Caudate nucleus (tissue), 63 donors: ENCODE measurements at places on chromosomes 4 and X.

GRCh38 chr4:179130122-179130714 is 1688.0 kb upstream of the AGA start:
- no peak for DNase-seq

- DNase-seq: no peak
These were observed 375.5 kb upstream of the MAGEB18 start for GRCh38 chrX:25762656-25763055.

DNA sequence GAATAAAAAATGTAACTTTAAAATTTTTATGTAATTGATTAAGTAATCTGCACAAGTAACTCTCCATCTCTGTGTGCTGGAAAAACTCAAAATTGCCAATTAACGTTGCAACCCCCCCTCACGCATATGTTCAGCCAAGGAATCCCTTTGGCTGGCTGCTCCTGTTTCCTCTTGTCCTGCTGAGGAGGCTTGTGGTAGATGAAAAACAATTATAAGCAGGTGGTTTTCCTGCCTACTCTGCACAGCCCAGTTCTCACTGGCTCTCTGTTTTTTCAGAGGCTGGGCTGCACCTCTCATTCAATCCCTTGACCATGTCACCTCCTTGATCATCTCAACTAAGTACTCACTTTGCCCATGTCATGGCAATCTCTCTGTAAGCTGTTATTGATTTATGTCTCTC is 1068.4 kb downstream of the ARAP2 start:
- DNase-seq: no peak

DNA sequence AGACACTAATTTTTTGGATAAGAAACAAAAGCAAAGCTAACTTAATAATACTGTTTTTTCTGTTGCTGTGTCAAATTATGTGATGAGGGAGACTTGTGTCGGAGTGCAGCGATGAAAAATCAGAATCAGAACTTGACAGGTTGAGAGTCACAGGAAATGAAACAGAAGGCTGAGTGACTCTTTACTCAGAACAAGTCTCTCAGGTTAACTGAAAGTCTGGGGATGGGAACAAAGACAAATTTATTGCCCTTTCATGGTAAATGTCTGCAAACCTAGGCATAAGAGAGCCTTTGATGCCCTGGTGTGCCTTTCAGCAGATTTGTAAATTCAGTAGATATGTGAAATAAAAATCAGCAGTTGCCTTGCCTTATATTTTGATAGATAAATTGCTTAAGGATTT is 96.0 kb downstream of the ADGRL3 start:
- no peak for DNase-seq

GRCh38 chr4:184007891-184008290 is 102.8 kb downstream of the STOX2 start:
- no peak for DNase-seq

DNA sequence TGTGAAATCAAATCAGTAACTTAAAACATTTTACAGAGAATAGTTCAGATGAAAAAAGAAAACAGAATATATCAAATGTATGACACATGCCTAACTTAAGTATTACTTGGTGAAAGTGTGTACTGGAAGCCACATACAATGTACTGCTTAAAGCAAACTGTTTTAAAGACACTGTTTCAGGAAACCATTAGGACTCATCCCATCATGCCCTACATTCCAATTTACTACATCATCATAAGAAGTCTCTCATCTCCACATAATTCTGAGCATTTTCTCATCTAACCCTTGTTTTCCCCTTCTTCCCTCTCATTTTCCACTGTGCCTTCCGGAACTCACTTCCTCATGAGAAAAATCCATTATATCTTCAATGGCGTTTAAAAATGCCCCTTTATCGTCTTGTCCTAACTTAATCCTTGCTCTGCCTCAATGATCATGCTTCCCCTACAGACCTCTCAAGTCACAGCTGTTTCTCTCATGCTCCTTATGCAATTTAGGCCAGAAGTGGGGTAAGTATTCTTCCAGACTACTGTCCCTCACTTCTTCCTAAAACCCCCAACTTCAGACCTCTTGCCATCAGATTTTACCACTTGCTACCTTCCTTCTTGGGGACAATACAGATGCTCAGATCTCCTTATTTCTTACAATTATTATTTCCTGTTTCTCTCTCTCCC is 26.8 kb upstream of the FGF5 start:
- DNase-seq: no peak

DNA sequence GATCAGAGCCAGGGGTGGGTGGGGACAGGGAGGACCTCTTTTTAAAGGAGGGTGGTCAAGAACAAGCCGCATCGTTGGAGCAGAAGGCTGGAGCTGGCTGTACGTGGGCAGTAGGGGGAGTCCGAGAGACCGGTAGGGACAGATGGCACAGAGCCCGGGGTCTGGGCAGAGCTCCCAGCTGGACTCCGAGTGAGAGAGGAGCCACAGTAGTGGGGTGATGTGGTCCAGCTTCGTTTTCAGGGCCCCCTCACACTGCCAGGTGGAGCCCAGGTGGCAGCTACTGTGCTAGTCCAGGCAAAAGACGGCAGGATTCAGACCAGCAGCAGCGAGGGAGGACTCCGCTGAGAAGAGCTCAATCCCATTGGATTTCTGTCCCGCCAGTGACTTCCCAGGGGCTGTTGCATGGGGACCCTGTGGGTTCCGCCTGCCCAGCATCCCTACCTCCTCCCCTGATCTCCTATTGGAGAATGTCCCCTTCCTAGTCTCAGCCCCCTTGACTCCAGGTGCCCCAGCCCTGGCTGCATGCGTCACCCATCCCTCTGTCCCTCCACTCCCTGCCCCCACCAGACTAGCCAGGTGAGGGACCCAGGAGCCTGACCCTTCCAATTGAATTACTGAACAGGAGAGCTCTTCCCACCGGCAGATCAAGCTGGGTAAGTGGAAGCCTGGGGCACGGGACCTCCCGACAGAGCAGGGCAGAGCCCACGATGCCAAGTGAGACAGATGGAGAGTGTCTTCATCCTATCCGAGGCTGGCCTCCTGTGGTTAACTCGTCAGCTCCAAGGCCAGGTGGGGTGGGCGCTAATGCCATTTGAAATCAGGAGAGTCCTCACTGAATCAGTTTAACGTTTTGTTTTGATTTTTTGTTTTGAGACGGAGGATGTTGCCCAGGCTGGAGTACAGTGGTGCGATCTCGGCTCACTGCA is 2.9 kb downstream of the ARHGAP4 start:
- peak; percentile 22 for DNase-seq

- DNase-seq: no peak
These were observed 6.2 kb downstream of the CHIC2 start for GRCh38 chr4:54058171-54058570.

DNA sequence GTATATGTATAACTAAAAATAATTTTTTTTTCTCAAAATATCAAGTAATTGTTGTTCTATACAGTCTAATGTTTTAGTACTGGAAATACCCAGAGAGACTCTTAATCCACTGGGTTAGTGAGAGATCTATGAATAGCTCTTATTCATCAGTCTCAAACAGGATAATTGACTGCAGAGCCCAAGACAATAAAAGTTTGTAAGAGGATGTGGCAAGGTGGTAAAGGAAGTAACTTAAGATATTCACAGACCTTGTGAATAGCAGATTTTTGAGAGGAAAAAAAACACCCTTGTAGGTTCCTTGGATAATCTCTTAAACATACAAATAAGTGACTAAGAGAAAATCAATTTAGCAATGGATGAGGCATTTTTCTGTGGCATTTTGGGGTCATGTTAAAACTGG is 210.9 kb upstream of the FAM241A start:
- no peak for DNase-seq

DNA sequence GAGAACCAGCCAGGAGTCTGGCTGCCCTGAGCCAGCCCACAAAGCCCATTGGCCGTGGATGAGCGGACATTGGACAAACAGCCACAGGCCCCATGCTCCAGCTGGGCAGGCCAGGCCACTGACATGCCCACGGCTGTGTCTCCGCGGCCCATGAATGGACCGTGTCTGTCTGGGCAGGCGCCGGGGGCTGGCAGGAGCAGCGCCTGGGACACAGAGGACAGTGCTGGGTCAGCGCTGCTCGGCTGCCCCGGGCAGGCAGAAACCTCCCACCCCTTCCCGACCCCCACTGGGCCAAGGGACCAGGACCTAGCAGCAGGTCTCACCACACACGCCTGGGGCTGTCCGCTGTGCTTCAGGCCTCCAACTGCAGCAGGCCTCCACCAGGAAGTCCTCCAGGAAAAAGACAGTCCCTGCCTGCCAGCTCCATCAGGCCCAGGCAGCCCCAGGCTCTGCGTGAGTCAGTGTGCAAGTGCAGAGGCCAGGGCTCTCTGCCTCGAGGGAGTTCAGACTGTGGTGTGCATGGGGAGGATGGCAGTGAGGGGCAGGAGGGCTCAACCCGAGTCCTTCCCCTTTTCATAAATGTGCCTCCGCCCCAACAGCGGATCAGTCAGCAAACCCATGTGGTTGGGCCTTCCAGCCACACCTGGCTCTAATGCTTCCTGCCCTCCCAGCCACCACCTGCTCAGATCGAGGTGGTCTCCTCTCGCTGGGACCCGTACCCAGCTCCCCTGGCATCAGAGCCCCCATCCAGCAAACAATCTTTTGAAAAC is 17.2 kb upstream of the FGFR3 start:
- no peak for DNase-seq

DNA sequence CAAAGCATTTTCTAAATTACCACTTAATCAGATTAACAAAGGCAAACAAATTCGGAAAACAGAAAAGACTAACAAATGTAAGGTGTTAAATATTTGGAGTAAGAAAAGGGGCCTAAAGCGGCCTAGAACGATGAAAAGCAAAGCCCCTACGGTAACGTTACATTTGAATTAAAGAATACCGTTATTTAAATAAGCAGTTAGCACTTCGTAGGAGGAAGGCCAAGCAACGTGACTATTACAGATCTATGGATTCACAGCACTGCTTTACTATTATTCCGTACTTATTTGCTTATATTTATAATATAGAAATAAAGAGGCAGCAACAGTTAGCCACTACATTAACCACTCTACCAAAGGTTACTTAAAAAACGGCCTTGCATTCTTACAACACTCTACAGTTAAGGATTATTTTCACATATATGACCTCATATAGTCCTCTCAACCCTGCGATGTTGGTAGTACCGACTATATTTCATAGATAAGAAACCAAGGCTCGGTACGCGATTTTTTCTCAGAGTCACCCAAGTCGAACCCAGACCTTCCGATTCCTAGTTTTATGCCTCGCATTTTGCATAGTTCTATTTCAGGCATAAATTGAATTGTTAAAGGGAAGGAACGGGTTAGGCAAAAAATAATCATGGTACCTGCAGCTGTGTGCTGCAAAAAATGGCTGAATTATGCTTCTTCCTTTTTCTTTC is 2.9 kb downstream of the KLHL15 start:
- no peak for DNase-seq

DNA sequence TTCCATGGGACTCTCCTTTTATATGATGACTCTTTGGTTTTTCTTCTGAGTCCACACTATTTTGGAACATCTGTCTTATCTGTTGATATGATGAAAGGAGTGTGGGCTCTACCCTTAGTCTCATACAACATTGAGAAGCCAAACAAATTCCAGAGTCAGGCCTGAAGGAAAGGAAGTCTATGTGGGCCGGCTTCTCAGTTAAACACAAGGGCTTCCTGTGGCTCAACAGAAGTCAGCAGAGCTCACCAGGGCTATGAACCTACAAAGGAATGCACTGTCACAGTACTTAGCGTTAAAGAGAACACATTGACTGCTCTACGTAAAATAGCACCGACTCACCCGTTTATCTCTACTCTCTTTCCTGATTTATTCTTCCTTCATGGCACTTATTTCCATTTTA is 641.0 kb upstream of the FRG1 start:
- no peak for DNase-seq

DNA sequence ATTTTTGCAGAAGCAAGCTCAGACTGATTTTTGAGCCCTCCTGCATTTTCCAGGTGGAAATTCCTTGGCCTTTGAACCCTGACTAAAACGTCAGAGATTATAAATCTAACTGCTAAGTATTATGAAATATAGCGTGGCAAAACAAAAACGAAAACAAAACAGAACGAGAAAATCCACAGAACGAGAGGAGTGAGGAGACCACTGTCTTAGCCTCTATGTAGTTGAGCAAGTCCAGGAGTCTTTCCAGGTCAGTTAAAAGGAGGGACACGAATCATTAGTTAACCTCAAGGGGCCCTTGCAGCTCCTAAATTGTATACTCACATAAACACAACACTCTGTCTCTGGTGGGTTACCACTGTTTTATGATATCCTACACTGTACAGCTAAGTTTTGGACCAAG is 80.2 kb downstream of the SYNPO2 start:
- DNase-seq: no peak

DNA sequence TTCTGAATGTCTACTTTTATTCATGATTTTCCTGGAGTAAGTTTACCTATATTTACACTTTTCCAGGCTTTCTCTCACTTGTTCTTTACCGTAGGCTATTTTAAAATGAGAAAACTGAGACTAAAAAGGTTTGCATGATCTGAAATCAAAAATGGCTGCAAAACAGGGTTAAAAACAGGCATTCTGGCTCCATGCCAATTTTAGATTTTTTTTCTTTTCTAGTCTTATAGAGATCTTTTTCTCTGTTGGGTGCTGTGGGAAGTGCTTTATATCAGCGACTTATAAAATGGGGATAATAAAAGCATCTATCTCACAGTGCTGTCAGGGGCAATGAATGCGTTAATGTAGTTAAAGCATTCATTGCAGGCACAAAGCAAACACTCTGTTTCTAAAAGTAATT is 294.8 kb downstream of the PACRGL start:
- no peak for DNase-seq

DNA sequence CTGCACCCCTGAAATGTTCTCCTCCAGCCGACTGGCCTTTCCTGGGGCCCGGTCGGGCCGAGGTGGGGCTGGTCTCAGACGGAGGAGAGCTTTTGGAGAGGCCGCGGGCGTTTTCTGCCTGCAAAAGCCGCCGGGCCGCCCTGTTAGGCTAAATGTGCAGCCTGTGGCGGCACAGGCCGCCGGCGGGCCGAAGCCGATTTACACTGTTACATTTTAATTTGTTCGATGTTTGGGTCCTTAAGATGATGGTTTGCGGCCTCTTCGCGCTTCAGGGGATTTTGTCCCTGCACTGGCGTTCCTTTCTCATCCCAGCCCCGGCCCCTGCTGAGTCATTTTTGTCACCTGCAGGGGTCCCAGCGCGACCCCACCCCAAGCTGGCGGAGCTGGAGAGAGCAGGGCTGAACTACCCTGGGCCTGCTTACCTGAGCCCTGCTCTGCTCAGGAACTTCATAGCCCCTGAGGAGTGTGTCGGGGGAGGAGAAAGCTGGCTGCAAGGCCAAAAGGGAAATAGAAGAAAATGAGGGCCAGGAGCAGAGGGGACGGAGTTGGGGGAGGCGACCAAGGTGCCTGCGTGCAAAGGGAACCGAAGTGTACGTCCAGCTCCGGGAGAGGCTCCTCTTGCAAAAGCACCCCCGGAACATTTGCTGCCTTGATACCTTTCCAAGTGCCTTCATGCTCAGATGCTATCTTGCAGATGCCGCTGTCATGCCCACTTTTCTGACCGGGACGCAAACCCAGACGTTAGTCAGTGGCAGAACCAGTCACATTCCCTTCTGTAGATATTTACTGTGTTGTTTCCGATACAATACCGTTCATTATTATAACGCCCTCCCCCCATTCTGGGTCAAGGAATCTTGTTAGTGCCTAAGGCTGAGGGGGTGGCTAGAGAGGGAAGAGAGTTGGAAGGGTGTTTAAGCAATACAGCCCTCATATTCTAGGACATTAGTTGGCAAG is 977 bp upstream of the RBBP7 start:
- DNase-seq: peak; percentile 42
